Psoas muscle (tissue), 8 donors: ENCODE measurements at places on chromosomes 4 and X. TPM values are rescaled to one million over a fixed set of nuclear protein-coding genes. Genes with fewer than 3 reads are reported as not detected.

Gene DEFB131A
- not detected for total RNA-seq

- no peak for DNase-seq
Measured at GRCh38 chr4:142355421-142355930, 490.6 kb downstream of the INPP4B start.

Gene CDKL2
- 0.30 TPM for total RNA-seq

Gene MTMR8
- 0.54 TPM for total RNA-seq

- DNase-seq: no peak
Measured at GRCh38 chr4:163988391-163988790, 493.9 kb downstream of the TMA16 start.

GRCh38 chr4:38117591-38117990 is 157.4 kb downstream of the PTTG2 start:
- DNase-seq: no peak

DNA sequence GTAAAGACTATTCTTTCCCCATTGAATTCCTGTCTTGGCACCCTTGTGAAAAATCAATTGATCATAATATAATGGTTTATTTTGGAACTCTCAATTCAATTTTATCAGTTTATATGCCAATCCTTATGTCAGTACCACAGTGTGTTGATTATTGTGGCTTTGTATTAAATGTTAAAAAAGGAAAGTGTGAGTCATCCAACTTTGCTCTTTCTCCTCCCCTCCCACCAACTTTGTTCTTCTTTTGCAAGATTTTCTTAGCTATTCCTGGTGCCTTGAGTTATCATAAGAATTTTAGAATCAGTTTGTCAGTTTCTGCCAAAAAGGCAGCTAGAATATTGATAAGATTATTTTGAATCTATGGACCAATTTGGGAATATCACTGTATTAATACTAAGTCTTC is 11.2 kb upstream of the RNF175 start:
- DNase-seq: no peak

Gene UGT2B17
- not detected for total RNA-seq

DNA sequence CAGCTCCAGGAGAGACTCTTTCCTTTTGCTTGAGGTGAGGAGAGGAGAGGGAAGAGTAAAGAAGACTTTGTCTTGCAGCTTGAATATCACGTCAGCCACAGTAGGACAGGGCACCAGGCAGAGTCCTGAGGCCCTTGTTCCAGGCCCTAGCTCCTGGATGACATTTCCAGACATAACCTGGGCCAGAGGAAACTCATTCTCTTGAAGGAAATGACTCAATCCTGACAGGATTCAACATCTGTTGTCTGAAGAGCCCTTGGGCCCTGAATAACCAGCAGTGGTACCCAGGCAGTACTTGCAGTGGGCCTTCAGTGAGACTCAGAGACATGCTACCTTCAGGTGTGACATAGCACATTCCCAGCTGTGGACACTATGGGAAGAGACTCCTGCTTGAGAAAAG is 62.8 kb downstream of the FGF16 start:
- no peak for DNase-seq

Gene PAGE2
- not detected for total RNA-seq
